ENCODE measurements at places on chromosomes 5 and 9.

DNA sequence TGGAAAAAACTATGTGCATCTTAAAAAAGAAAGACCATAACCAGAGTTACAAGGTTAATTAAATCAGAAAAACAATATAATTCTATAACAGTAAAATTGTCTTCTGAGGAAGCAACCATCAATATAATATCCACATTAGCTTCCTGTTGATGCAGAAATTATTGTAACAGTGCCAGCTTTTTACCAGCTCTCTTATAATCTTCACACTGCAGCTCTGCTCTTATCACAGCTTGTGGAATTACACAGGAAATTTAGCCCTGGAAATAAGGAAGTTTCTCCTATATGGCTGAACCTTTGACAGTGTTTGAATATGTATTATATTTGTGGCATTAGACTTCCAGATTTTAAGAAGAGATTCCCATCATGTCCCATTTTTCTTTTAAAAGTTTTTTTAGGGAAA lies 49.1 kb upstream of the TEK start:
- DNase-seq: no peak

- peak; percentile 32 for DNase-seq
These were observed 381 bp downstream of the MED22 start for GRCh38 chr9:133347515-133347984.

DNA sequence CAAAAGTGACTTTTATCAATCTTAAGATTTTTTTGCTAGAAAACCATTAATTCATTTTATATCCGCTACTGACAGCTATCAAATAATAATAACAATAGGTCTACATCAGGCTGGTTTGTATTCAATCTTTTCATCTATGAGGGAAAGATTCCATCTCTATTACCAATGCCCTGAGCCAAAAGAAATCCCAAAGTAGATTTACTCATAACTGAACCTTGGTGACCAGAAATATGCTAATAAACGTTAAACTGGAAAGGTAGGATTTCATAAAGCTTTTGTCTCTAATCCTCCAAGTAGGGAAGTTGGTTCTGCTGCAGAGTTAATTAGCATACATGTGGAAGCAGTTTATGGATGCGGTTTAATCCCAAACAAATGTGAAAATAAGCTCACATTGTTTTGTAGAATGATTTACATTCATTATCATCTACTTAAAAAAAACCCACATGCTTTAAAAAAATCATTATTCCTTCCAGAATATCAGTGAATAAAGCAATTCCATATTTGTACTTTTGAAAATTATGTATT lies 715.5 kb downstream of the CETN3 start:
- no peak for DNase-seq

GRCh38 chr5:102807878-102808502 lies 52.9 kb downstream of the PAM start:
- DNase-seq: no peak

- DNase-seq: no peak
These were observed 33.4 kb upstream of the NR3C1 start for GRCh38 chr5:143436871-143437270.

GRCh38 chr5:25005431-25005830 lies 360.7 kb upstream of the CDH10 start:
- no peak for DNase-seq

DNA sequence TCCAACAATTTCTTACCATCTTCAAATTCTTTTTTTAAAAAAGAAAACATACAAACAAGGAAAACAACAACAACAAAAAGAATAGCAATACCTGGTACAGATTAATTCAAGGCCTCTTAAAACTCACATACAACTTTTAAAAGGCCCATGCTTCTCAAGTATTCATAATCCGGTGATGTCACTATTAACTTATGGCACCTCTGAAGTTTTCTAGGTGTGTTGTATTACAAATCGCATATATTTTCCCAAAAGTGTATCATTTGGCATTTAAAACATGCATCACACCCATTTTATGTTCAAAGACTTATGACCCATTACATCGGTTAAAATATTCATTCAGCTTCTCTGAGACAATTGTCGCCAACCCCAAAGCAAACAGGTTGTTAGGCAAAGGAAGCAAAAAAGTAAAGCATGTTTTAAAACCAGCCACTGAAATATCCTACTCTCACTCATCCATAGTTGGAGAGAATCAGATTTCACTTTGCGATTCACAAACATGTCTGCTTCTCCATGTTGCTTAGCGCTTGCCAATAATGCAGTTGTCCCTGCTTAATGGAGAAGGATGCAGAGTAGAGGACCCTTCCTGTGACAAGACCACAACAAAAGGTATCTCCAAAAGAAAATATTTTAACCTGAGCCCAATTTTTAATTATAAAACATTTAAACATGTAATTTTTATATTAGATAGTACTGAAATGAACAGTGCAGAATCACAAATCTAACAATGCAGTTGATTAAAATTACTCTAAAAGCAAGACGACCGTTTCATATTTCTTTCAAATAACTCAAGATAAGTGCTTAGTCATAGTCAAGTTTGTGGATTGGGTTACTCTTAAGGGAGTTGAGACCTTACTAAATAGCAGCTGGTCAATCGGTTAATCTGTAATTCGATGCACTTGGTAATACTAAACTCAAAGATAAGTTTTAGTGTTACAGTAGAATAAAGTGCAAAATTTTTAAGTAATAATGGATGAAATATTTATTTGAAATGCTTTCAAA lies 1.6 kb downstream of the SKP1 start:
- peak; percentile 39 for DNase-seq

All from T-helper 2 cell (primary cell).